ENCODE measurements at places on chromosomes 12 and 14.

DNA sequence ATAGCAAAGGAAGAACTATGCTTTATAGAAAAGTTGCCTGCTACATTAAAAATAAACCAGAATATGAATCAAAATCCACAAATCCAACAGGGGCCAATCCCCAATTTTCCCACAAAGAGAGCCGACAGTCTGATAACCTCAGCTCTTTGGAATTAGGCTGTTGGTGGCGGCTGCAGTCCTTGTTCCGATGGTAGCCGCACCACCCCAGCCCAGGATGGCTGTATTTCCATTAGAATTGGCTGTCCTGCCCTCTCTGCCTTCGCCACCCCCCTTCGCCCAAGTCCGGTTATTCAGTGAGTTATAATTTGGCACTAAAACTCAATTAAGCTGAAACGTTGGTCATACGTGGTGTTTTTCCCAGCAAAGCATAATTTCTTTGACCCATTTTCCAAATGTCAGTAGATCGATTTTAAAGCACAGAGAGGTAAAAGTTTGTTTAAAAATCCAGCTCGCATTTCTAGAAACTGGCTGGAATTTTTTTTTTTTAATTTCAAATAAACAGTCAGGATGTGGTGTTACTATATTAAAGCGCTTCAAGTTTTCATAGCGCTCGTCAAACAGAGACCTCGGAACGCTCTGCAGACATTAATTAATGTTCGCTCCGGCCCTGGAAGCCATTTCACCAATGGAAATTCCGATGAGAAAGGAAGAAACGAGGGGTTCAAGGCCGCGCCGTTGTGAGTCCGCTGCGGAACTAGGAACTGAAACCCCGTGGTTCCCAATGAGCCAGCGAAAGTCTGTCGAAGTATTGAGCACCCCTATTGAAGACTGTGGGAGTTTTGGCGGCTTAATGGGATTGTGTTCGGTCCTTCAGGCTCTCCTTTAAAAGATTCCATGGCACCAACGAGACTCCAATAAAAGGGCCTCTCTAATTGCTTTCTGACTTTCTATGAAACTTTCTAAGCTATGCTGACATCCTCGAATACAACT lies 104.8 kb upstream of the DIO3 start:
- no peak for DNase-seq

GRCh38 chr14:103022002-103022684 lies 35.2 kb downstream of the CDC42BPB start:
- no peak for DNase-seq

GRCh38 chr14:71591929-71592328 lies 340.3 kb upstream of the RGS6 start:
- no peak for DNase-seq

DNA sequence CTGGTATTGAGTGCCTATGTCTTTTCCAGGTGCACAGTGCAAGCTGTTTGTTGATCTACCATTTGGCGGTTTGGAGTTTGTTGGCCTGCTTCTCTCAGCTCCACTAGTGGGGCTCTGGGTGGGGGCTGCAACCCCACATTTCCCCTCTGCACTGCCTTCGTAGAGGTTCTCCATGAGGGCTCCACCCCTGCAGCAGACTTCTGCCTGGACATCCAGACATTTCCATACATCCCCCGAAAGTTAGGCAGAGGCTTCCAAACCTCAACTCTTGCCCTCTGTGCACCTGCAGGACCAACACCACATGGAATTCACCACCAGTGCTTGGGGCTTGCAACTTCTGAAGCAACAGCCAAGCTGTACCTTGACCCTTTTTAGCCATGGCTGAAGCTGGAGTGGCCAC lies 1024.1 kb downstream of the TMTC2 start:
- no peak for DNase-seq

DNA sequence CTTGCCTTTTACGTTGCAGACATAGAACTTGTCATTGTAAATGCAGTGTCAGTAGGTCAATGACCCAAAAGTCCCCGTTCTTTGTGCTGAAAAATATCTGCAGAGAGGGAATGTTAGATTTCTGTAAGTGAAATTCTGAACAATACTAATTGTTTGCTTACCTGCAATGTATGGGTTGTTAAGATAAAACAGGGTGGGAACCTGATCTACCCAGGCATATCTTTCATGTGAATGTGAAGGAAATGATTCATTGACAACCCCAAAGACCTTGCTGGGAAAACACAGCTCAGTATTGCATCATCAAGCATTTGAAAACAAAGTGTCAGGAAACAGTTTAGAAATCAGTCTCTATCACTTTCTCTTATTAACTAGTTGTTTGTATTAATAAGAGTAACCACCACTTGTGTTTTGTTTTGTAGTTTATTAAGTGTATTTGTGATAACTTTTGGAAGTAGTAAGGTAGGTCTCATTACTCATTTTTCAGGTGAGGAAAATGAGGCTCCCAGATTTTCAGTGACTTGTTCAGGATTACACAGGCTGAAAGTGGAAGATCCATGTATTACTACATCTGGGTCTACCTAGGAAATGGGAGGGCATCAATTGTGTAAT lies 57.9 kb upstream of the SLC38A2 start:
- no peak for DNase-seq

DNA sequence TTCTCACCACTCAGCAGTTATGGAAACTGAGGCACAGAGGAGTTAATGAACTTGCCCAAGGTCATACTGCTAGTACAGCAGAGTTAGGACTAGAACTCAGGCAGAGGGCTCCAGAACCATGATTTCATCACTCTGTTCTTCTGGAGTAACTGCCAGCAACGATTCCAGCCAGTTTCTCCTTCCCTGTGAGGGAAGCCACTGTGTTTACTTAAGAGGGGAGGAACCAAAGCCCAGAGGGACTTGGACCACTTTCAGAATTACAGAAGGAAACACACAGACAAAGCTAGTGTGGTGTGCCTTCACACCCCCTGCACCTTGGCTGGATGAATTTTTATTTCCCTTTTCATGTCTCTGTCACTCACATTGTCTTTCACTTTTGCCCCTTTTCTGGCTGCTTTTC lies 398.2 kb downstream of the DPF3 start:
- no peak for DNase-seq

GRCh38 chr14:87349921-87350320 lies 643.1 kb downstream of the GALC start:
- no peak for DNase-seq

All from activated gamma-delta T cell treated with Interleukin-2 at 50 U/mL for 16 hours (primary cell).